Esophagus squamous epithelium (tissue), 5 donors: ENCODE measurements at places on chromosomes 2 and 18. TPM values are rescaled to one million over a fixed set of nuclear protein-coding genes. Genes with fewer than 3 reads are reported as not detected.

GRCh38 chr2:98704499-98705332 lies 26.2 kb downstream of the MGAT4A start:
- DNase-seq = no peak
- H3K36me3 ChIP-seq = no peaks in the 10 kb centered on the region
- H3K27ac ChIP-seq = no peak overlapping the region
- H3K4me1 ChIP-seq = peaks cover 17% of the 10 kb centered on the region
- H3K27me3 ChIP-seq = no peaks in the 10 kb centered on the region

DNA sequence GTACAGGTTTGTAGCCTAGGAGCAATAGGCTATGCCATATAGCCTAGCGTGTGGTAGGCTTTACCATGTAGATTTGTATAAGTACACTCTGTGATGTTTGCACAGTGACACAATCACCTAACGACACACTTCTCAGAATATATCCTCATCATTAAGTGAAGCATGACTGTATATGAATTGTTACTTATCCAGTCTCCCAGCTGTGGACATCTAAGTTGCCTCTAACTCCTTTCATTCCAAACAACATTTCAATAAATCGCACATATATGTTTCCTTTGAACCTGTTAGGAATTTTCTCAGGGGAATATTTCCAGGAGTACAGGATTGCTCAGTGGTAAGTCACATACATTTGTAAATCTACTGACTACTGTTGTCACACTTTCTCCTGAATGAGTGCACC lies 90.0 kb downstream of the ARHGAP15 start:
- no peak overlapping the region for H3K4me3 ChIP-seq
- no peaks in the 10 kb centered on the region for H3K4me1 ChIP-seq
- no peaks in the 10 kb centered on the region for H3K27me3 ChIP-seq

The MEIS1 gene
- total RNA-seq = 28.1 TPM

DNA sequence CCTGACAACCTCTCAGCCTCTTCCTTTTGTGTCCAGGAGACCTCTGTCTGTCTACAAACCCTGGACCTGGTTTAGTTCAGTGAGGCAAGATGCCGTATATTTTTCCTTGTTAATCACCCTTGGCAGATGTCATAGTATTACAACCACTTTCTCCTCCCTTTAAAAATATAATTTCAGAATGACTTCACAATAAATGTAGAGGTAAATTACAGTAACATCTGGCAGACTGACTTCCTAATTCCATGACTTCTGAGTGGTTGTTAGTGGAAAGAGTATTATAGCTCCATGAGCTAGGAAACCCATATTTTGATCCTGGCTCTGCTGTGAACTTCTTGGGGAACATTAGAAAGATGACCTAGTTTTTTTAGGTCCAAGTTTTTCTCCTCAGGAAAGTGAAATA lies 39.5 kb downstream of the SPATS2L start:
- no peaks in the 10 kb centered on the region for H3K36me3 ChIP-seq
- no peak overlapping the region for H3K4me3 ChIP-seq
- DNase-seq = no peak
- H3K27me3 ChIP-seq = no peaks in the 10 kb centered on the region
- H3K4me1 ChIP-seq = peaks cover 9% of the 10 kb centered on the region

The CROCC2 gene
- not detected for total RNA-seq

The SCTR gene
- total RNA-seq = not detected

The COL4A3 gene
- total RNA-seq = 0.50 TPM

The STPG4 gene
- not detected for total RNA-seq

- peaks cover 9% of the 10 kb centered on the region for H3K4me1 ChIP-seq
- no peak overlapping the region for H3K27ac ChIP-seq
- H3K4me3 ChIP-seq = no peak overlapping the region
- no peaks in the 10 kb centered on the region for H3K27me3 ChIP-seq
- no peaks in the 10 kb centered on the region for H3K36me3 ChIP-seq
Measured at GRCh38 chr2:3649581-3649980, 8.4 kb upstream of the ALLC start.

GRCh38 chr18:79069717-79070151 lies 540 bp downstream of the ATP9B start:
- H3K36me3 ChIP-seq = no peaks in the 10 kb centered on the region
- peak overlapping the region; percentile 54 for H3K4me3 ChIP-seq
- H3K27ac ChIP-seq = peak overlapping the region; percentile 94
- peaks cover 3% of the 10 kb centered on the region for H3K4me1 ChIP-seq
- no peak for DNase-seq

DNA sequence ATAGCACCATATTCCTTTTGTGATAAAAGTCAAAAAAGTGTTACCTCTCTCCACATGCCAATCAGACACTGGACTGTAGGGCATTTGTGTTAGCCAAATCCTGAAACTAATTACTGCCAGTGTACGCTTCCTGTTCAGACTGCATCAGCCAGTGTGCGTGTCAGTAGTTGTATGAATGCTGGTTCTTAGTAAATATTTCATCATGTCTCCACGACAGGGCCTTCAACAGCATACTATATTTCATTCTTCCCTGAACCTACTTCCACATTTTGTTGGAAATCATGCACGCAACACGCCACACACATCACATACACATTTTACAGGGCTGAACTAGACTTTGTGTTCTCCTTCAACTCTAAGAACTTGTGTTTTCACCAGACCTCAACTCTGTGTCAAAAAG lies 77.5 kb downstream of the EPB41L3 start:
- no peaks in the 10 kb centered on the region for H3K27me3 ChIP-seq
- no peaks in the 10 kb centered on the region for H3K36me3 ChIP-seq
- H3K4me1 ChIP-seq = peaks cover 20% of the 10 kb centered on the region
- no peak for DNase-seq
- H3K4me3 ChIP-seq = no peak overlapping the region

The RTP5 gene
- 0.12 TPM for total RNA-seq

GRCh38 chr18:8242151-8242696 lies 367.0 kb upstream of the RAB12 start:
- no peak overlapping the region for H3K27ac ChIP-seq
- no peaks in the 10 kb centered on the region for H3K4me1 ChIP-seq
- H3K36me3 ChIP-seq = no peaks in the 10 kb centered on the region

DNA sequence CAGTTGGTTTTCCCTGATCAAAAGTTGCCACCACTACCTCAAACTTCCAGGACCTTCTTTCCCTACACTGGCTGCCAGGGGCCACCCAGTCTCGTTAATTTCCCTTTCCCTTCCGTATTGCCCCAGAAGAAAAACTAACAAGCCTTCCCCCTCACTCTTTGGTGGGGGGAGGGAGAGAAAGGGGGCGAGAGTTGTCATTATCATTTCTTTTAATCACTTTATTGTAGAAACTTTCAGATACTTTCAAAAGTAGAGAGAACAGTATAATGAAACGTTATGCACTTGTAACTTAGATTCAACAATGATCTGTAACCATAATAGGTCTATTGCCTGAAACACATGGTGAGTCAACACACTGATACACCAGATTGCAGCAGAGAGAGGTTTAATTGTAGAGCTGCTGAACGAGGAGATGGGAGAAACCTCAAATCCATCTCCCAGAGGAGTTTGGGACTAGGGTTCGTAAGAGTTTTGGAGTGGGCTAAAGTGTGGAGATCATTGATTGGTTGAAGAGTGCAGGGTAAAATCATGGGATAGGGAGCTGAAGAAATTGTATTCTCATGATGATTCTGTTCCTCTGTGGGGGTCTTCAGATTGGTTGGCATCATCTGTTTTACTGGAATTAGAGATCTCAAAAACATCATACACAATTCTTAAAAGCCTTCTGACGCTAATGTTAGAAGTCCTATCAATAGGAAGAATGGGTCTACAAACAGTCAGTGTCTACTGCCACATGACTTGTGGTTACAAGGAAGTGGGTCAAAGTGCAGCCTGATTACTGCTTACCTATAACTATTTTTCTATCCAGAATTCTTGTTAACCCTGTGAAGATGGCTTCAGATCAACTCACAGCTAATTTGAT lies 2.6 kb upstream of the RNF149 start:
- H3K27ac ChIP-seq = peak overlapping the region; percentile 14
- no peaks in the 10 kb centered on the region for H3K27me3 ChIP-seq
- no peak overlapping the region for H3K4me3 ChIP-seq
- no peaks in the 10 kb centered on the region for H3K36me3 ChIP-seq
- H3K4me1 ChIP-seq = peaks cover 21% of the 10 kb centered on the region
- no peak for DNase-seq

DNA sequence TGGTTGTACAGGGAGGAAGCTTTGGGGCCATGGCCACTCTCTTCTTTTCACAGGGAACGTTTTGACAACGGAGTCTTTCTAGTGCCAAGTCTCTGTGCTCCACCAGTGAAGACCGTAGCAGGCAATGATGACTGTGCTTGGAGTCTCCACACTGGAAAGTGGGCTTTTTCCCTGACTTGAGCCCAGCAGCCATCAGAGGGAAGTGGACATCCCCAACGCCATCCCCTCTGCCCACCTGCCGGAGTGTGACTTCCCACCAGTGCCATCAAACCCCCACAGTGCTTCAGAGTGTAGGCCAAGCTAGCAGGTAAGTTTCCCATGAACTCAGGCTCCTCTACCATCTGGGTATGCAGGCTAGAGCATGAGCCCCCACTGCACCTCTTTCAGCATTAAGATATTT lies 78.7 kb downstream of the APOB start:
- no peaks in the 10 kb centered on the region for H3K4me1 ChIP-seq
- H3K4me3 ChIP-seq = no peak overlapping the region
- no peak overlapping the region for H3K27ac ChIP-seq

GRCh38 chr18:69981948-69982347 lies 34.3 kb upstream of the CD226 start:
- no peaks in the 10 kb centered on the region for H3K4me1 ChIP-seq
- H3K27ac ChIP-seq = no peak overlapping the region
- no peak overlapping the region for H3K4me3 ChIP-seq
- H3K27me3 ChIP-seq = no peaks in the 10 kb centered on the region

The STON1 gene
- 4.0 TPM for total RNA-seq

The FSHR gene
- not detected for total RNA-seq

- DNase-seq = no peak
- H3K4me3 ChIP-seq = no peak overlapping the region
- H3K4me1 ChIP-seq = peaks cover 31% of the 10 kb centered on the region
- no peaks in the 10 kb centered on the region for H3K36me3 ChIP-seq
- no peaks in the 10 kb centered on the region for H3K27me3 ChIP-seq
- H3K27ac ChIP-seq = no peak overlapping the region
Measured at GRCh38 chr2:85062565-85062964, 70.6 kb upstream of the TCF7L1 start.

GRCh38 chr2:207498427-207498826 lies 31.3 kb upstream of the CREB1 start:
- H3K36me3 ChIP-seq = no peaks in the 10 kb centered on the region
- no peak for DNase-seq
- H3K4me3 ChIP-seq = no peak overlapping the region
- H3K27me3 ChIP-seq = no peaks in the 10 kb centered on the region
- H3K27ac ChIP-seq = no peak overlapping the region
- no peaks in the 10 kb centered on the region for H3K4me1 ChIP-seq

The FBLN7 gene
- total RNA-seq = 2.5 TPM

The GALNT14 gene
- 18.6 TPM for total RNA-seq

The GULP1 gene
- 39.3 TPM for total RNA-seq

DNA sequence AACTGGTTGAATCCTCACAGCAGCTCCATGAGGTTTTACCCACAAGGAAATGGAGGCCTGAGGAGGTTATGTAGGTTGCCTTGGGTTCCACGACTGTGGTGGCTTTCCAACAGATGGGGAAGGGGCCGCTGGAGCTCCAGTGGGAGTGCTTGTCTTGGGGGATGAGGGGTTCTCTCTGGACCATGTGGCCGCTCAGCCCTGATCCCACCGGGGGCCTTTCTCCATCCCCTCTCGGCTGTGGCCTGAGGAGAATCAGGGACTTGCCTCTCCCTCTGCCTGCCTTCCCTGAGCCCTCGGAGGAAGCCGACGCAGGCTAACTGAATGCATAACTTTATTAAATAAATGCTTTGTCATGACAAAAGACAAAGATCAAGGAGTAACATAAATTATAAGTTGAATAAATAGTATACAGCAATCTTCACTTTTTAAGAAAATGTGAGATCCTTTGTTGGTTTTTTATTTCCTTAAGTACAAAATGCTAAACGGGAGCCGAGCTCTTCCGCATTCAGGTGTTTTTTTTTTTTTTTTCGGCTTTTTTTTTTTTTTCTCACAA lies 23.5 kb downstream of the IGFBP5 start:
- no peaks in the 10 kb centered on the region for H3K27me3 ChIP-seq
- H3K27ac ChIP-seq = no peak overlapping the region
- H3K4me1 ChIP-seq = no peaks in the 10 kb centered on the region

GRCh38 chr18:35888329-35888728 lies 84.2 kb upstream of the RMP24 start:
- H3K4me3 ChIP-seq = no peak overlapping the region
- H3K36me3 ChIP-seq = no peaks in the 10 kb centered on the region
- H3K27ac ChIP-seq = no peak overlapping the region
- H3K27me3 ChIP-seq = no peaks in the 10 kb centered on the region

GRCh38 chr2:183575481-183575880 lies 451.2 kb downstream of the NUP35 start:
- no peak for DNase-seq
- H3K27me3 ChIP-seq = no peaks in the 10 kb centered on the region
- H3K27ac ChIP-seq = no peak overlapping the region
- H3K36me3 ChIP-seq = no peaks in the 10 kb centered on the region
- H3K4me3 ChIP-seq = no peak overlapping the region

GRCh38 chr2:95296011-95296410 lies 1.1 kb upstream of the KCNIP3 start:
- no peaks in the 10 kb centered on the region for H3K27me3 ChIP-seq
- no peak for DNase-seq
- peaks cover 11% of the 10 kb centered on the region for H3K36me3 ChIP-seq
- H3K4me1 ChIP-seq = peaks cover 15% of the 10 kb centered on the region
- H3K27ac ChIP-seq = no peak overlapping the region
- no peak overlapping the region for H3K4me3 ChIP-seq

- H3K27me3 ChIP-seq = no peaks in the 10 kb centered on the region
- peaks cover 7% of the 10 kb centered on the region for H3K4me1 ChIP-seq
- H3K36me3 ChIP-seq = no peaks in the 10 kb centered on the region
- H3K27ac ChIP-seq = no peak overlapping the region
- no peak overlapping the region for H3K4me3 ChIP-seq
Measured at GRCh38 chr2:105678346-105678745, 66.4 kb upstream of the NCK2 start.

DNA sequence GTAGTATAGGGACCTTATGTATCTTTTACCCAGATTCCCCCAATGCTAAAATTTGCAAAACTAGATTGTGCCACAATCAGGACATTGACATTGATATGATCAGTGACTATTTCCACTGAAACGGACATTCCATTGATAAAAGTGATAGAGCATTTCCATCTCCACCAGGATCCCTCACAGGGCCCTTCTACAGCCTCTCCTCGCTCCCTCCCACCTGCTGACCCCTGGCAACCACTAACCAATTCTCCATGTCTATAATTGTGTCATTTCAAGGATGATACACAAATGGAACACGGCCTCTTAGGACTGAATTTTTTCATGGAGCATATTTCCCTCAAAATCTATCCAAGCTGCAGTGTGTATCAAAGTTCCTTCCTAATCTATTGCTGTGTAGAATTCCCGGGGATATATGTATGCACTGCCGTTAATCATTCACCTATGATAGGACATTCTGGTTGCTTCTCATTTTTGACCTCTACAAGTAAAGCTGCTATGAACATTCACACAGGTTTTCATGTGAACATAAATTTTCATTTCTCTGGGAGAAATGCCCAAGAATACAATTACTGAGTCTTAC lies 67.3 kb downstream of the UXS1 start:
- peaks cover 3% of the 10 kb centered on the region for H3K36me3 ChIP-seq
- no peak overlapping the region for H3K27ac ChIP-seq
- peaks cover 4% of the 10 kb centered on the region for H3K4me1 ChIP-seq
- no peaks in the 10 kb centered on the region for H3K27me3 ChIP-seq
